Globus pallidus (tissue), 1 donor: ENCODE measurements at places on chromosomes 5 and 9.

DNA sequence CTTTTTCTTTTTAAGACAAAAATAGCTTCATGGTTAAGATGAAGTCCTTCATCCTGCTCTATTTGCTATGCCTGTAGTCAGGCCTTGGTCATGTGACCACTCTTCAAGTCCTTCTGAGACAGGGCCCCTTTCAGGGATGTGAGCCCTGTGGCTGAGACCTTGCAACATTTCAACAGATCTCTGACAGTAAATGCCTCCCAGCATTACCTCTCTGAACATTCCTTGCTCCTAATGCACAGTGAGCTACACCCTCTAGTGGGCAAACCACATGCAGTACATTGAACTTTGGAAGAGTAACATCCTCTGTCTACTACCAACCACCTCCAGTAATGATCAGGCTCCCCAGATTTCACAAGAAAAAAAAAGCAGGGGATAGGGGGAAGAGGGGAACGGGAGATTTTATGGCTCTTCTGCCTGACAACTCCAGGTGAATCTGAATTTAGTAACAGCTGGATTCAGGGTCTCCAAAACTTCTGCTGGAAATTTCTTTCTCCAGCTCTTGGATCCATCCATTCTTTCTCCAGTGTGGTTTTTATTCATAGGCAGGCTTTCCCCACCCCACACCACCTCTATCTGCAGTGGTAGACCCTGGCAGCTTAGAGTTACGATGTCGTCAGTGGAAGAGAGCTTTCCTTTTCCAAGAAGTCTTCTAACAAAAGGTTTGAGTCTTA, 8.9 kb upstream of the FBXO38 start:
- peak; percentile 47 for DNase-seq

GRCh38 chr5:134077926-134078580, 36.4 kb upstream of the TCF7 start:
- DNase-seq = no peak

GRCh38 chr5:77356740-77357139, 135.4 kb downstream of the WDR41 start:
- DNase-seq = no peak

DNA sequence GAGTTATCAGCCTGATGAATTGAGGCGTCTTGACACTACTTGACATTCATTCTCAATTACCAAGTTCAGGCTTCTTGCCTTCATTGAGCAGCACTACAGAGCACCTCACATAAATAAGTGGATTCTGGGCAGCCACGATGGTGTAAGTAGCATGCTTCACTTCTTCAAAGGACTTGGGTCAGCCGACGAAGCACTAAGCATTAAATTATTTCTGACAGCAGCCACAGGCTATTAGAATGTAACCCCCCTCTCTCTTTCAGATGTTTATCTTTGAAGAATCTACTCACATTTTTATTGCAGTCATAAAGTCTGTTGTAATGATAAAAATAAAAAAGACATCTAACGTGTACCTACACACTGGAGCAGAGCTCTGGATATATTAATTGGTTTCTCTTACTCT, 45.9 kb upstream of the VPS13A start:
- DNase-seq = no peak

GRCh38 chr5:159345861-159346260, 15.6 kb upstream of the IL12B start:
- DNase-seq = peak; percentile 11

- no peak for DNase-seq
Observed at GRCh38 chr5:145536133-145536532, 299.0 kb downstream of the PRELID2 start.

DNA sequence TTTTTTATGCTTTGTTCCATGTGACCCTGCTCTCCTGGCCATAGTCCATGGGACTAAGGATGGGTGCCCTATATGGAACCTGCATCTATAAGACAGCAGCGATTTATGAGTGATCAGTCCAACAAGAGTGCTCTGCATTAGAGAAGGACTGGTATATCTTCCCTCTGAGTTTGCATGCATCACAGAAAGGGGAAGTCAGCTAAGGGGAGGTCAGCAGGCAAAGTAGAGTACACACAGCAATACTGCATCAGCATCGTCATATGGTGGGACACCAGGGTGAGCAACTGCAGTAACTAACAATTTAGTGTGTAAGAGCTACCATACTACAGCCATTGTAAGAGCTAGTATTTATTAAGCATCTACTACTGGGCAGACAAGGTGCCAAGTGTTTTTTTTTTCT, 311.3 kb downstream of the NDUFS4 start:
- DNase-seq = no peak

DNA sequence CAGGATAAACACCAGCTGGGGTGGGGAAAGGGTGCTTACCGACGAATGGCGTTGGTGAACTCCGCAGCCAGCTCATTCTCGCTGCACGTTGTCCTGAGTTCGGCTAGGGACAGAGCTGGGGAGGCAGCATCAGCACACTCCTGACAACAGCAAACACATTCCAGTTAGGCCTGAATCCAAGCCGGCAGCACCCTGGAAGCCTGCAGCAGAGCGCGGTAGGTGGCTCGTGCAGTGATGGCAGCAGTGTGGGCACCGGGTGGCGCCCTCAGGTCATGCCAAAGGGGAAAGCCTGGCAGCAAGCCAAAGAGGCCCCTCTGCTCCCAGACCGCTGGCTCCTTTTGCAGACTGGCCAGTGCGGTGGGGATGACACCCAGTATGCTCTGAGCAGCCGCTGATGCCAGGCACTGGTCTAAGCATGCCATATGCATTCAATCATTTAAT, 66.9 kb downstream of the DCP2 start:
- DNase-seq = peak; percentile 27

DNA sequence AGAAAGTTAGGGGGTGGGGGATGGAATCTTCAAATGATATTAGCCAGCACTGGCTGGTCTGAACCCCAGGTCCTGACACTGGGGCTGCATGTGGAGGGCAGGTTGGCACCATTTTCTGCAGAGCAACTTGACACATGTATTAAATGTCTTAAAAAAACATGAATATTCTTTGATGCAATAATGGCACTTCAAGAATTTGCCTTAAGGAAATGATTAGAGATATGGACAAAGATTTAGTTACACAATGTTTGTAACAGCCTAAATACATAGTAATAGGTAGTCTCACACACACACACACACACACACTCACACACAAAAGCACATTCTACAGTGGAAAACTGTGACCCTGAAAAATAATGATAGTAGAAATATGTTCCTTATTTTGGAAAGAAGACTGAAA, 3.6 kb downstream of the SVEP1 start:
- no peak for DNase-seq

- no peak for DNase-seq
Observed at GRCh38 chr5:34886392-34887119, 28.7 kb downstream of the RAD1 start.

- no peak for DNase-seq
Observed at GRCh38 chr5:73921741-73922140, 295.7 kb downstream of the ARHGEF28 start.

DNA sequence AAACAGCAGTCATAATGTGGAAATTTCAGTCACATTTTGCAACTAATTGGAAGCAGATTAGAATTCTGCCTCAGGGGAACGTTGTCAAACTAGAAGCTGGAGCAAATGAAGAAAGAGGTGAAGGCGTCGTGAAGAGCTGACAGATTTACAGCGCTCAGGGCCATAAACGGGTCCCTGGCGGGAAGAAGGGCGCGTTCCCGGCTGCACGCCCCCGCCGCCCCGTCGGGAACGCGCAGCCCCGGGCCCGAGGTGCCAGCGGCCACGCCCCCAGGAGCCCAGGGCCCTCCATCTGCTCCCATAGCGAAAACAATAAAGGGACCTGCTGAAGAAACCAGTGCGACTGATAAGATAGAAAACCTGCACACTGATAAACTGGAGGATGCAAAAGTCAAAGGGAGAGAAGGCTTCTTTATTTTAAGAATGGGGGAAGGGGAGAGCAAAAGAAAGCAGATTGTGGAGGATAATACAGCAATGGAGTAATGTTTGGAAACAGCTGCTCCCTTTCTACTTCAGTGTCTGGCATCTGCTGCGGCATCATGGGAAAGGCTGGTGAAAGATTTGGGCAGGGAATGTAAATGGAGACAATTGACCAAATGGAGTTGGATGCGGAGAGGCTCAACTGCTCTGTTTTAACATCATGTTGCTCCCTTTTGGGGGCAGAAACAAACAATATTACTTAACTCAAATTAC, 11.1 kb downstream of the ZNF608 start:
- no peak for DNase-seq

DNA sequence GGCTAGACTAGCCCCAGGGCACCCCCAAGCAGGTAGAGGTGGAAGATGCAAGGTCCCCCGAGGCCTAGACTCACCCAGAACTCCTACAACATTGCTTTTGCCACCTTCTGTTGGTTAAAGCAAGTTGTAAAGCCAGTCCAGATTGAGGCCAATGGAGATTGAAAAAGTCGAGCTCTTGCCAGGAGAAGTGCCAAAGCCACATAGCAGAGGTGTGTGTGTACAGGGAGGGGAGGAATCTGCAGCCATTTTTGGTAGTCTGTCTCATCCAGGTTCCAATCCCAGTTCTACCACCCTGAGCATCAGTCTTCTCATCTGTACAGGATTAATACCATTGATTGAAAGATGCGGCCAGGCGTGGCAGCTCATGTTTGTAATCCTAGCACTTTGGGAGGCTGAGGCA, 12.3 kb upstream of the URM1 start:
- no peak for DNase-seq

- no peak for DNase-seq
Observed at GRCh38 chr5:1476181-1476966, 31.1 kb upstream of the SLC6A3 start.

DNA sequence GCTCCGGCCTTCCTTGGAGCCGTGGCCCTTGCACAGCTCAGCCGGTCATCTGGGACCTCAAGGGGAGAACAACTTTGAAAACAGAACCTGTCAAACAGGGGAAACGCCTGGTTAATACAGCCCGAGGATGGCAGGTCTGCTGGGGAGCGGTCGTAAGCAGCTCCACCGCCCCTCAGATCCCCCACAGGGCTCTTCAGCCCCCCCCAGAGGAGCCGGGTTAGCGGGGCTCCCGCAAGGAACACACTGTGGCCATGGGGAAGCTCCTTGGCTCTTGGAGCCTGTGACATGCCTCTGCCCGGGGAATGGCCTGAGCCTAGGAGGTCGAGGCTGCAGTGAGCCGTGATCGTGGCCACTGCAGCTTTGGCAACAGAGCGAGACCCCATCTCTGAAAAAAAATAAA, 6.8 kb downstream of the TMEM250 start:
- DNase-seq = no peak

DNA sequence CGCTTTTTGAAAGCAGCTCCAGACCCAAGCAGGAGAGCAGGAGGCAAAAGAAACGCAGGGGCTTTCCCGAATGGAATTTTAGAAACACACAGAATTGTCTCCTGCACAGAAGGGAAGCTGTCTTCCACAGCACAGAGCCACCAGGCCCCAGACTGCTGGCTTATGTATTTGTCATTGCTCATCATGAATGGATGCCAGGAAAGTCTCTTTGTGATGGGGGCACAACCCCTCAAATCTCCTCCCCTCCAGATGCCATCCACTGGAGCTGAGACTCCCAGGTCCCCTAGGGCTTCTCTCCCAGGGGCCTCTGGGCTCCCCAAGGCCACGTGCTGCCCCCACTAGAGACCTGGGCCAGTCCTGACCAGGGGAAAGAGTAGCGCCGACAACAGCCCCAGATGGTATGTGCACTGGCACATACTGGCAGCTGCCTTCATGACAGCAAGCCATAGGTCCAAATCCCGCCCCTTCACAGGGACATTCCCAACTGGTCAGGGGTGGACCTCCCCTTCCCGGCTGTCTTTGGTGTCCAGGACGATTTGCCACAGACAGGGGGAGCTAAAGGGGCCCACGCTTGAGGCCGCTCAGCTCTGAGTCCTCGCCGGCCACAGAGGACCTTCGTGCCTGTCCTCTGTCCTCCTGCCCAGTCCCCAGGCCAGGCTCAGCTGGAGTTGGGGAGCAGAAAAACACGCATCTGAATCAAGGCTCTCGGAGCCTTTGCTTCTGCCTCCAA, 127.8 kb downstream of the KCNIP1 start:
- peak; percentile 47 for DNase-seq

DNA sequence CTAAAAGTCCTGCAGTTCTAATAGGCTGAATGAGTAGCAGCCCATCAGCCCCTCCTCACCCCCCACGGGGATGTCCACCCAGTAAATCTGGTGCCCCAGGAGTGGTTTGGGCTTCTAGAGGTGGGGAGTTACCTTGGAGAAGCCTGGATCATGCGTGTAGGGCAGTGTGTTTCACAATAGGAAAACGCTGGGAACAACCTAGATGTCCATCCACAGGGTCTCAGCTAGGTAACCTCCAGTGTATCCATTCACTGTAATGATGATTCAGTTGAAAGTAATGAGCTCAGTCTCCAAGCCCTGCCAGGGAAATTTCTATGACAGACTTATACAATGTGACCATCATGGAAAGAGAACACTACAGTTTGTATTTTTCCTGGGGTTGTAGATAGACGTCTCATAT, 51.8 kb downstream of the NDST1 start:
- DNase-seq = no peak

GRCh38 chr9:133121198-133121914, at the start of gene RALGDS:
RALGDS (minus strand) TSS chr9:133121240; CDS start chr9:133121154, 86 bp downstream.
- DNase-seq = peak; percentile 94

DNA sequence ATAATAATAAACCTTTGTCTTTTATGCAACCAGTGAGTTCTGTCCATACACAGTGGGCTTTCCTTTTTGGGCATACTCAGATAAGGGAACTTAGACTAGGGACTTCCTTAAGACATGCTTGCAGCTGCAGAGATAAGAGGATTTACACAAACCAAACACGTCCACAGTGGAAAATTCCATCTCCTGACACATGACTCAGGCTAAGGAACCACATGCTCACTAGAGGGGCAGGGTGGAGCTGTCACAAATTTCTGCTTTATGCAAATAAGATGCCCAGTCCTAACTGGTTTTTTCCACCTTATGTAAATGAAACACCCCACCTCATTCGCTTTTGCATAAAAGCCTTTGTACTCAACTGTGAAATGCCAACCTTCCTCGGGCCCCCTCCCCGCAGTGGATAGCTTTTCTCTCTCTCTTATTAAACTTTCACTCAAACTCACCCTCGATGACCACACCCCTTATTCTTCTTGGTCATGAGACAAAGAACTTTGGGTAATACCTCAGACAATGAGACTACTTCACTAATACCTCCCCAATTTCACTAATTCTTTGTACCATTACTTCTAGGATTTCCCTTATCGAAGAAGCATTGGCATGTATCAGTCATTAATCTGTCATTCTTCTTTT, 170.3 kb upstream of the FTMT start:
- DNase-seq = no peak

DNA sequence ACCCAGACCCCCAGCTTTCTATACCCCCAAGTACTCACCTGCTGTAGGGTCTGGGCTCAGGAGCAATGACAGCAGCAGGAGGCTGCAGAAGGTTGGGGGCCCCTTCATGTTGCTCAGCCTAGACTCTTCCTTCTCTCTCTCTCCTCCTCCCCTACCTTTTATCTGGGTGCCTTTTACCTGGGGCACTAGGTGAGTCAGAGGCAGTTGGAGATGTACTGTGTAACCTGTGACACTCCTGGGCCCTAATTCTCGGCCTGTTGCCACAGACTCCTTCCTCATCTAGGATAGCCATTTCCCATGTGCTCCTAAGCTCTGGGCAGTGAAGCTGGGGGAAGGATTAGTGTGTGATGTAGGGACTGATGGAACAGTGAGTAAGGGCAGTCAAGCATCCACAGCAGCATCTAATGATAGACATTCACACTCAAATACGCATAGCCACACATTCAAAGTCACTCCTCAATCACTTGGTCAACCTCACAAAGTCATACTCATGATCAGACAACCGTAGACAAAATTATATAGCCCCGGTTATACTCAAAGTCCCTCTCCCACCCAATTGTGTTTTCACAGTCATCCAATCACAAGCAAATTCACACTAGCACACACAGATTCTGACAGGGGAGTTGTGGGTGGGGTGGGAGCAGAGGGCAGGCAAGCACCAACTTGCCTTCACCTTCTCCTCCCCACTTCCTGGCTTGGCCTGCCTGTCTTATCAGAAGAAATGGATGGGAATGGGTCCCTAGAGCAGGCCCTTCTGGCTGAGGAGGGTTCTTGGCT, at the start of gene CCL27:
TSS of gene CCL27 (minus strand) at position 132 of the 777 bp plus-strand sequence. CDS start at position 108, 24 bp downstream.
- no peak for DNase-seq
